NCI-H1436 treated with DMSO at 0.1 percent for 48 hours (cell line): ENCODE measurements at places on chromosomes 3 and 15.
A peak's percentile ranks its signal among the peaks of the same experiment; 100 is the strongest.

GRCh38 chr15:100809587-100809986, 70.0 kb upstream of the ALDH1A3 start:
- DNase-seq = no peak

DNA sequence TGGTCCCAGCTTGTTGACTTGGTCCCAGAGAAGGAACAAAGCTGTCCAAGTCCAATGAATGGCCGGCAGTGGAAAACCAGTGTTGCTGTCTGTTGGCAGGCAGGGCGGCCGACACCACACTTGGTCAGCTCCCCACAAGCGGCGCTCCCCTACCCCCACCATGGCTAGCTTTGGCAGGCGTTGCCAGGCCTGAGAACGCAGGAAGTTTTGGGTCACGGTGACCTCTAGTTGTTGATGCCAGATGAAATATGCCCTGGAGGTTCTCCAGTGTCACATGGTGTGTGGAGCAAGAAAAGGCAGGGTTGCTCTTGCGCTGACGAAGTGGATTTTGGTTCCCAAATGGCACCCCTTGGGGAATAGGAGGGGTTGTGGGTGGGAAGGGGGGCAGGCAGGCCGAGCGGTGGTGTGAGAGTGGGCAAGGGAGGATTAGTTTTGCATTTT, 72.7 kb upstream of the TPRG1 start:
- no peak for DNase-seq

DNA sequence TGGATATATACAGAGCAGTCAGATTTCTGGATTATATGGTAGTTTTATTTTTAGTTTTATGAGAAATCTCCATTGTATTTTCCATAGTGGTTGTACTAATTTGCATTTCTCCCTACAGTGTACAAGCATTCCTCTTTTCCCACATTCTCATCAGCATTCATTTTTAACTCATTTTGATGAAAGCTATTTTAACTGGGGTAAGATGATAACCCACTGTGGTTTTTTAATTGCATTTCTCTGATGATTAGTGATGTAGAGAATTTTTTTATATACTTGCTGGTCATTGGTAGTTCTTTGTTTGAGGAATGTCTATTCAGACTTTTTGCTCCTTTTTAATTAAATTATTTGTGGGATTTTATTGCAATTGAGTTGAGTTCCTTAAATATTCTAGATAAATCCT, 903.6 kb downstream of the DIPK2A start:
- DNase-seq = no peak

DNA sequence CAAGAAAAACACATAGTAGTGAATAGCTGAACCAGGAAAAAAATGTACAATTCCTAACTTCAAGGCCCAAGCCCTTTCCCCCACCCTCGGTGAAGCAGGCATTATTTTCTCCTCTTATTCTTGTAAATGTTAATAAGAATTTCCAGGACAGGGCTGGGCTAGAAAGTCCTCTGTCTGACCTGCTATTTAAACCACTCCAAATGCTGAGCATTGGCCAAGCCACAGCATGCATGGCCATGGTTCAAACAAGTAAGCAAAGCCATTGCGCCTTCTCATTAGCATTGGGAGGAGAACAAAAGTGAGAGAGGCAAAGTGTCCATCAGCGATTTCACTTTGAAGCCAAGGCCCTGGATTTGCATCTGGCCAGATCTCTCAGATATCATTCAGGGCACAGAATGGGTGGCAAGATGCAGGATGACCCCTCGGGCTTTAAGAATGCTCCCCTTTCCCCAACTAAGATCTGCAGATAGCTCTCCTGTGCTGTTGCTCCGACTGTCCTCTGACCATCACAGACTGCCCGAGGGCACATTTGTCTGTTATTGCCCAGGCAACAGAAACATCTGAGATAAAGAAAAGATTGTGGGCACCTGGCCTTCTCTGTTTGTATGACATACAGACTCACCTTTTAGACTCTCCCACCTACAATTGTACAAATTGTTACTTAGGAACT, 46.3 kb downstream of the CEMIP start:
- DNase-seq = no peak

DNA sequence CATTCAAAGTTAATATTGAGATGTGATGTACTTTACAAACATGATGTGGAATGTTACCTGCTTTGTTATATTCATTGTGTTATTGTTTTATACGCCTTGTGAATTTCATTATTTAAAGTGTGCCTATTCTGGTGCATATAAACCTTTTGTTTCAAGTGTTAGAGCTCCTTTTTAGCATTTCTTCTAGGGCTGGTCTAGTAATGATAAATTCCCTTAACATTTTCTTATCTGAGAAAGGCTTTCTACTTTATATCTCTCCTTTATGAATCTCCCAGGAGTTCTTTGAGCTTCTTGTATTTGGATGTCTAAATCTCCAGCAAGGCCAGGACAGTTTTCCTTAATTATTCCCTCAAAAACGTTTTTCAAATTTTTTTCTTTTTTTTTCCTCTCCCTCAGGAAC, 1005.6 kb downstream of the IGSF11 start:
- DNase-seq = no peak

DNA sequence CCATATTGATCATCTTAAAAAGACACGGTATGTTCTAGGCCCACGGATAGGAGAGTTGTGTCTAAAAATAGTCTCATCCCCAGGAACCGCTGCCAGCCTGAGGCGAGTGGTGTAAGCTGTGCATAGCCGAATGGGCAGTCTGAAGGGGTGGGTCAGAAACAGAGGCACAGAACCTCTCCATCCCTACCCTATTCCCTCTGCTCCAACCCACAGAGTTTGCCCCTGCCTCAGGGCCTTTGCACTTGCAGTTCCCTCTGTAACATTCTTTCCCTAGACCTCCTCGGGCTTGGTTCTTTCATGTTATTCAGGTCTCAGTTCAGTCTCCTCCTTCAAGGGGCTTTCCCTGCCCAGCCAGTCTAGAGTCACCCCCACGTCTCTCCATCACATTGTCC, 4.8 kb downstream of the SCN5A start:
- DNase-seq = no peak

DNA sequence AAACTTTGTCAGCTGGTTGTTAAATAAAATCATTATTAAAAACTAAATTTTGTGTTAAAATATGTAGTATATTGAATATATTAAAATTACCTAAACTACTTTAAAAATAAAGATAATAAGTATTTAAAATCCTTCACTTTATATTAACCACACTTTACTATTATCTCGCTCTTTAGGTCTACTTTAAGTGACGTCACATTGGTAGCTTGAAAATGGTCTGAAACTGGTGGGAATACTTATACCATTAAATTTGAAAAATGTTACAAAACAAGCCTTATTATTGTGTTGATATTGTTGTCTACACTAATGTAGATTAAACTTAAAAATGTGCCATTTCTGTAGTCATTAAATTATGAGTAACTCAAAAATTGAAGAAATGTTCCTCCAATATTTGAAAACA, 77.6 kb downstream of the ZIC4 start:
- no peak for DNase-seq

DNA sequence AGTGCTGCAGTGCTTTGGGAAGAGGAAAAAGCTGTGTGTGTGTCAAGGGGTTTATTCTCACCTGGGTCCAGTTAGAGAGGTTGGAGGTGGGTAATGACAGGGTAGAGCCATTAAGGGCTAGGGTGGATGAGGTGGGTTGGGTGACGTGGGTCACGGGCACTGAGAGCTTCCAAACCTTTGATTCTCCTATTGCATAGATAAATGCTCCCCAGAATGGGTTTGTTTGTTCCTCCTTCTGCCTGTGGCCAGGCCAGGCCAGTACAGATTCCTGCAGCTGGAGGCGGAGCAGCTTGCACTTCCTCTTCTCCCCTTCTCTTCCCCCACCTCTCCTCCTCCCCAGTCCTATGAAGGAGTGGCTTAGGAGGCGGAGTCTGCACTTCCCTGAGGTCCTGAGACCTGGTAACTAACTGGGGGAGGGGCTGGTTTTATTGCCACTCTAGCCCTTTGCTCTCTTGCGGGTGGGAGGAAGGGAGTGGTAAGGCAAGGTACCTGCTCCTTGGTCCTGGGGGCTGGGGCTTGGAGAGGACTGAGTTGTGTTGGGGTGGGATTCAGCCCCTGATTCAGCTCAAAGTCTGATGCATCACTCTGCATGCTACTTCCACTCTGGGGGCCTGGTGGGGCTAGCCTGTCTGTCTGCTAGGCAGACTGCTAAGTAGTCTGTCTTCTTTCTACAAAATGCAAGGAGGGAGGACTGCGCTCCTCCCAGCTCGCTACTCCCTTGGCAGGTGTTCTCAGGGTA, 3.5 kb downstream of the SPINT1 start:
- DNase-seq = peak; percentile 64

- DNase-seq = no peak
Measured at GRCh38 chr3:14123308-14124222, 1.1 kb downstream of the CHCHD4 start.

DNA sequence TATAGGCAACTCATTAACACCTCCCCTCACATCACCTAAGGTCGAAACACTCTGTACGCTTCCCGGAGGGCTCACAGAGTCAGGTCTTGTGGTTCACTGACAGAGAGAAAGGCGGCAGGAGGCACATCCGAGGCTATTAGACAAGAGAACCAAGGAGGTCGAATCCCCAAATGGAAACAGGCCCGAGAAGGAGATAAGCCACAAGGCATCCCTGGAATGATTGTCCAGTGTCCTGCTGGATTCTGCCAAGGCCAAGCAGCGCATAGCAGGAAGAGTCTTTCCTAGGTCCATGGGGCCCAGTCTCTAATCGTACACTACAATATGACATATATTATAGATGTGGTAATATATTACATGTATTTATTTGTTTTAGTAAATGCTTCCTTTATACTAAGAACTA, 58.5 kb downstream of the ANXA2 start:
- DNase-seq = no peak

DNA sequence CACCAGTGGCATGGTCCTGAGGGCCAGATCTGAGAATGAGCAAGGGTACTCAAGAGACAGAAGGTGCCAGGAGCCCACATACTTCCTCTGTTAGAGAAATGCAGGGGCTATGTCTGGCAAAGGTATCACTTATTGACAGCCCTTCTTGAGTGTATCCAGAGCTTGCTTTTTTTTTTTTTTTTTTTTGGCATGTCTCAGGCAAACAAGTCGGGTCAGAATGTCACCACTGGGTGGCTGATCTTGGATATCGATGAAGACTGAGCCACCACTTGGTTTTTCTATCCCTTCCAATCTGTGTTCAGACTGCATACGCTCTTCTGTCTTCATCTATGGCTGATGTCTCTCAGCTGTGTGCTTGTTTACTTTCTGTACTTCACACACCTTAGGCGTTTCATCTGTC, 363.4 kb upstream of the C2CD4B start:
- DNase-seq = no peak

DNA sequence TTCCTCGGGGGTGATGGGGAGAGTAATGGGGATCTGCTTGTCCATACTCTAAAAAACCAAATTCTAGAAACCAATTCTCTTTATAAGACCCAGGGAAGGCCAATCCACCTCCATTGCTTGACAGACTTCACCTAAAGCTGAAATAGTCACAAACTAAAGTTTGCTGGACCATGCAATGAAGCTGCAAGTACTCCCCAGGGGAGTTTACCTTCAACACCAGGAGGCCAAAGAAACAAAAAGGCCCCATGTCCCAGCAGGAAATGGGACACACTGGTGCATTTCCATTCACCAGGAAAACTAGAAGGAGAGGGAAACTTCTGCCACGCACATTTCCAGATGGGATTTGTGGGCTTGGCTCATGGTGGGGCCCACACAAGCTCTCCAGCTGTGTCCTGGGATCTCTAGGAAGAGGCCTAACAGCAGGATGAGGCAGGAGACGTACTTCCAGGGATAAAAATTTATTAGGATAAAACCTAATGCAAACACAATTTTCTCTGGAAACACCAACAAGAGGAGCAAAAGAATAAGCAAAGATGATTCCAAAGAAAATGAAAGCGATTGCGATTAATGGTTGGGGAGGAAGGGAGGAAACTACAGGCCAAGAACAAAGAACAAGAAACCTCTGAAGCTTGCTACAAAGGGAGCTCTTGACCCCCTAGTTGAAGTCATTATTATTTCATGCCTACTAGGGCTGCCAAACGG, 238.0 kb upstream of the LRTM1 start:
- no peak for DNase-seq

GRCh38 chr3:108564564-108564963, 24.7 kb downstream of the CIP2A start:
- DNase-seq = no peak

GRCh38 chr3:148930752-148931151, 60.6 kb upstream of the GYG1 start:
- DNase-seq = no peak

DNA sequence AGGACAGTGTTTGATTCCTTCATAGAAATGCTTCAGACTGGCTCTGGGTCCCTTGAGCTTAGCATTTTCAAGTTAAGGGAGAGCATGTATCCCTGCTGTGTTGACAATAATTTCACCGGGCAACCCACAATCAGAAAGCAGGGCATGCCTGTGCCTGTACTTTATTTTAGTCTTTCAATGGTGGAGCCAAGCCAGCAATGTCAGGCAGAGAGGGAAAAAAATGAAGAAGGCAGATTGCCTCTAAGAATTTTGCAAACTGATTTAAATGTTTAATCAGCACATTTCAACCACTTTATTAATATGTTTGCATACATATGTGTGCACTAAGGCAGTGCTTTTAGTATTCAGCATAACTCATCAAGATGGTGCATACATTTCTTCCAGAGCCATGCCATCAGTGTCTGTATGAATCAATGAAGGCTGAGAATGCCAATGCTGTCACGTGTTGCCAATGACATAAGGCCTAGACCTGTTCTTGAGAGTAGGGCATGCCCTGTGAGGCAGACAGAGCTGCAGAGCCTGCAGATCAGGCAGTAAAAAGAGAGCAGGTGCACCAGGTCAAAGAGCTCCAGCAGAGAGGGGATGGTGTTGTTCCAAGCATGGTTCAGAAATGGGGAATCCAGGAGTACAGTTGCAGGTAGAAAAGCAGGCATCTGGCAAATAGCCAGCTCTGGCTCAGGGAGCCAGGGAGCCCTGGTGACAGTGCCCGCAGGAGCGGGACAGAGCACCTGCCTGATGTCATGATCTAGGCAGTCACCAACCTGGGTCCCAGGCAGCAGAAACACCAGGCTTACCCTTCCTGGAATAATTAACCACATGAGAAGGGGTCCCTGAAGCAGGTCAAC, 508.5 kb downstream of the GABRG3 start:
- DNase-seq = no peak

DNA sequence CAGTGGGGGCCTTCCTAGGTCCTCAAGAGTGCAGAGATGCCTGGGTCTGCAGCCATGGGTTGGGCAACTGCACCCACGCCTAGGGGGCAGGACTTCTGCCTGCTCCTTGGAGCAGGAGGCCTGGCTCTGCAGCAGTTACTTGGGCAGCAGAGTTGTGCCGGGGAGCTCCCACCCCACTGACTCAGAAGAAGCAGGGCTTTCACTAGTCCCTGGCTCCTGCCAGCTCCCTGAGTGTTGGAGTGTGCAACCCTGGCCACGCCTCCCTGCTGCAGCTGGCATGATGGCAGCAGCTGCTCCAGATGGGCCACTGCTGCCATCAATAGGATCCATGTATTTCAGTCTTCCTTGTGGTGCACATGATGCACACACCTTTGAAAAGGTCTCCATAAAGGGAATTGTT, 40.6 kb upstream of the KCNH8 start:
- DNase-seq = no peak

GRCh38 chr3:93989241-93989640, 9.3 kb downstream of the ARL13B start:
- DNase-seq = no peak
